Karpas-422 (cell line): ENCODE measurements at places on chromosomes 11 and 22.
A peak's percentile ranks its signal among the peaks of the same experiment; 100 is the strongest.

GRCh38 chr11:61505640-61506155, 2.9 kb upstream of the LRRC10B start:
- no peak for DNase-seq

DNA sequence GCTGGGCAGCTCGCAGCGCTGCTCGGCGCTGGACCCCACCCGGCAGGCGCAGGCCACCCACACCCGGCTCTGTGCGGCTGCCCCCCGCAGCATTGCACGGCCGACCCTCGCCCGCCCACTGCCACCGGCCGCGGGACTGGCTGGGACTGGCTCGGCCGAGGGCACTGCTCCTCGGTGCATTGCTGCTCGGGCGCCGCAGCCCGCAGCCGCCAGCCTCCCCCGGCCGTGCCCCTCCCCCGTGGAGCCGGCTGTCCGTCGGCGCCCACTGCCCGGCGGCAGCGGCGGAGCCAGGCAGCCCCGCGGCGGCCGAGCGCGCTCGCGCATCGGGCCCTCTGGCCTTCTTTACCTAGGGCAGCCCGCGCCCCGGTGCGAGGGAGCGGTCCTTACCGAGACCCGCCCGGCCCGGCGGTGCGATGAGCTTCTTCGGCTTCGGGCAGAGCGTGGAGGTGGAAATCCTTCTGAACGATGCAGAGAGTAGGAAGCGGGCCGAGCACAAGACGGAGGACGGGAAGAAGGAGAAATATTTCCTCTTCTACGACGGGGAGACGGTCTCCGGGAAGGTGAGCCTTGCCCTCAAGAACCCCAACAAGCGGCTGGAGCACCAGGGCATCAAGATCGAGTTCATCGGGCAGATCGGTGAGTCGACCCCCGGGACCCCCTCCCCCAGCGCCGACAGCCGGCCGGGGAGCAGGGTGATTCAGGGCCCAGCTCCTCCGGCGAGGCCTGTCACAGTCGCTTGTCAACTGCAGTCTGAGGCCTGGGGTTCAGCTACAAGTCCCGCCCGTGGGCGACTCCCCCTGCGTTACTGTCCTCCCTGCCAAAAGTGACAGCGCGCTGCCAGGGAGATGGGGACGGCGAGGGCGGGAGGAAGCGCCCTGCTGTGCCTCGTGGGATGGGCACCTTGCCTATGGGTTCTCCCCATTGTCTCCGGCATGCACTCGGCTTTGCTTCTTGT, 516 bp downstream of the VPS26B start:
- peak; percentile 51 for DNase-seq

- no peak for DNase-seq
These were observed 39.9 kb downstream of the CLPB start for GRCh38 chr11:72394416-72394815.

GRCh38 chr22:42433754-42434682, 1.8 kb upstream of the NFAM1 start:
- DNase-seq, result peak; percentile 86

DNA sequence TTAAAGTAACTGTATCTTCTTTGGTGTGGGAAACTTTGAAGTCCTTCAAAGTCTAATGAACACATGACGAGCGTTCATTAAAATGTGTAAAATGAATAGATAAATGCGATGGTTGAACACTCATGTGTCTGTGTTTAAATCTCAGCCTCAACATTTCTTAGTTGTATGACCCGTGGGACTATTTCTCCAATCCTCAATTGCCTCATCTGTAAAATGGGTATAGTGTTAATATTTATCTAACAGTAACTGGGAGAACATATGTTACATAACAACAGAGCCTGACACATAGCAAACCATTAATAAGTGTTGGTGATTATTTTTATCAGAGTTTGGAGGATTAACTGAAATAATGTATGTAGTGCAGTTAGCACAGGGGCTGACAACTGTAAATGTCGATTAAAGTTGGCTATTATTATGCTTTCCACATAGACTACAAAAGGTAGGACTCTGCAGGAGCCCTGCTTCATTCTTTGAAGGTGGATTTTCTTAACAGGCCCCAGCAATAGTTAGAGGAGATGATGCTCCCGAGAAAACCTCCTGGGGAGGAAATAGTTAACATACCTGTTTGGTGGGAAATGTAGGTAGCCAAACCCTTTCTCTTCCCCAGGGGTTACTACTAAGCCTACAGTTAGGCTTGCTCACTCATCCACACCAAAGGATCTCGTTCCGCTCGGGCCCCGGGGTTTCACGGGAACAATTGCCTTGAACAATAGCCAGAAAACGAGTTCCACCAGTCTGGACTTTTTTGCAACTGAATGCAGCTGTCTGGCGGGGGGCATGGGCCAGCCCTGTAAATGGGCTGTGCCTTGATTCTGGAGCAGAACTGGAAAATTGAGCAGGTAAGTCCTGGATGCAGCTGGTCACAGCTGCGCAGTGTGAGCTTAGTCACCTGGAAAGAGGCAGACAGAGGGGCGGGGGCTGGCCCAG, 133.4 kb downstream of the DBX1 start:
- DNase-seq, result no peak

DNA sequence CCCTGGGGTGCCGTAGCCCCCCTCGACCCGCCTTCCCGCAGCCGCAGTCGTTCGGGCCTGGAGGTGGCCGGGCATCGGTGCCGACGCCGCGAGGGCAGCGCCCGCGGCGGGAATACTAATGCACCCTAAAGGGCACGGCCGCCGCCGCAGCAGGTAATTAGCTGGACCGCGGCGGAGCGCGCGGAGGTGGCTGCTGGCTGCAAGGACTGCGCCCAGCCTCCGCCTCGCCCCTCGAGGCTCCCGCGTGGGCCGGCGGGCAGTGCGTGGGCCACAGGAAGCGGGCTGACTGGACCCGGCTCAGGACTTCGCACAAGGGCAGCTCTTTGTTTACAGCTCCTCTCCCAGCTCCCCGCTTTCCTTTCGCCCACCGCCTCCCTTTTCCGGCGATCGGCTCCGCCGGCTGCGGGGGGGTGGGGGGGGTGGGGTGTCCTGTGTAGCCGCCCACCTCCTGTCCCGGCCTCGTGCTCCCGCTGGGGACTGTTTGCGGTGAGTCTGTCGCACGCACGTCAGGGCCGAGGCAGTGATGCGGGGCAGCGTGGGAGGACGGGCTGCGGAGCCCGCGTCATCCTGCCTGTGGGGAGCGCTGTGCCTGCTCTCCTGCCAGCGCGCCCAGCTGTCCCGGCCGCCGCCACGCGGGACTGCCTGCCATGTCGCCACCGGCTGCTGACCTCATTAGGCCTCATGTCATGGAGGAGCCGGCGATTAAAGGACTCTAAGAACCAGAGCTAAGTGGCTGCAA, 53.2 kb downstream of the GRIK4 start:
- no peak for DNase-seq

DNA sequence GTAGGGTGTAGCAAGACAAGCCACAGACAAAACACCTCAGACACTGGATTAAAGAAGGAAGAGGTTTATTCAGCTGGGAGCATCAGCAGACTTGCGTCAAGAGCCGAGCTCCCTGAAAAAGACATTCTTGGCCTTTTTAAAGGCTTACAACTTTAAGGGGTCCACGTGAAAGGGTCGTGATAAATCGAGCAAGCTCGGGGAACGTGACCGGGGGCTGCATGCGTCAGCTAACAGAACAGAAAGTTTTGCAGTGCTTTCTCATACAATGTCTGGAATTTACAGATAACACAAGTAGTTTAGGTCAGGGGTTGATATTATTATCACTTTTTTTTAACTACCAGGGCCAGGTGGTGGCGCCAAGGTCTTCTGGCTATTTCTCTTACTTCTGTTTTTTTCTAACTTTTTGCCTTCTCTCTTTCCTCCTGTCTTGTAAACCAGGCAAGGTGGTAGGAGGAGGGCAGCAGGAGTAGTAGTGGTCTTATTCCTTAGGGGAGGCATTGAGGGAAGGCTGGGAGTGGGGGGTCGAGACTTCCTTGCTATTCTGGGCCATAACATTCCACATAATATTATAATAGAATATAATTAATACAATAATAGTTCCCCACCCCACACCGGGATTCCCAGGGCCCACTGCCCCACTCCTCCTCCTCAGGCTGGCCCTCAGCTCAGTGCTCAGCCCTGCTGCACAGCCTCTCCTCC, 587 bp upstream of the ALDH3B1 start:
- DNase-seq, result peak; percentile 77

GRCh38 chr22:37511395-37512104, 7.7 kb downstream of the CARD10 start:
- no peak for DNase-seq

DNA sequence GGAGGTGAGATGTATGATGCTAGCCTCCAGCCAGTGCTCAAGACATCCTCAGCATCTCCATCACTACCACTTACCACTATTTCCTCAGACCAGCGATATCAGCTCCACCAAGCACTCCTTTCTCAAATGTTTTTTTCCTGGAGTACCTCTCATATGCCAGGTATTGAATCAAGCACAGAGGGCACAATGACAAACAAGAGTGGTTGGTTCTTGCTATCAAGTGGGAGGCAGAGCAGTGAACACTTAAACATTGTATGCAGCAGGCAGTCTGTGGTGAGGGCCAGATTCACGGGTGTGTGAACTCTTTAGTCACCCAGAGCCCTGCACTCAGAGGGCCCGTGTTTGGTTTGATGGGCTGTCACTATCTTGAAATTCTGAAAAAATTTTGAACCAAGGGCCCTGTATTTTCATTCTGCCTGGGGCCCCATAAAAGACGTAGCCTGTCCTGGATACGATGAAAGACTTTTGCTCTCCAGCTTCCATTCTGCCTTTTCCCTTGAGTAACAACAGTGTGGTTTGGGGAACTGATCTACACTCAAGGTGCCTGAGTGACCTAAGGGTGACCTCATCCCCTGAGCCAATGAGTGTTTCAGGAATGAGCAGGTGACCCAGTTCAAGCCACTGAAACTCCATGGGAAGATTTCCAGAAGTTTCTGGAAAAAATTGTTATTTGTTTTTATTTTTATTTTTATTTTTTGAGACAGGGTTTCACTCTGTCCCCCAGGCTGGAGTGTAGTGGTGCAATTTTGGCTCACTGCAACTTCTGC, 348.4 kb upstream of the NARS2 start:
- DNase-seq, result no peak

- no peak for DNase-seq
These were observed 2.1 kb upstream of the LZTR1 start for GRCh38 chr22:20979940-20980453.

DNA sequence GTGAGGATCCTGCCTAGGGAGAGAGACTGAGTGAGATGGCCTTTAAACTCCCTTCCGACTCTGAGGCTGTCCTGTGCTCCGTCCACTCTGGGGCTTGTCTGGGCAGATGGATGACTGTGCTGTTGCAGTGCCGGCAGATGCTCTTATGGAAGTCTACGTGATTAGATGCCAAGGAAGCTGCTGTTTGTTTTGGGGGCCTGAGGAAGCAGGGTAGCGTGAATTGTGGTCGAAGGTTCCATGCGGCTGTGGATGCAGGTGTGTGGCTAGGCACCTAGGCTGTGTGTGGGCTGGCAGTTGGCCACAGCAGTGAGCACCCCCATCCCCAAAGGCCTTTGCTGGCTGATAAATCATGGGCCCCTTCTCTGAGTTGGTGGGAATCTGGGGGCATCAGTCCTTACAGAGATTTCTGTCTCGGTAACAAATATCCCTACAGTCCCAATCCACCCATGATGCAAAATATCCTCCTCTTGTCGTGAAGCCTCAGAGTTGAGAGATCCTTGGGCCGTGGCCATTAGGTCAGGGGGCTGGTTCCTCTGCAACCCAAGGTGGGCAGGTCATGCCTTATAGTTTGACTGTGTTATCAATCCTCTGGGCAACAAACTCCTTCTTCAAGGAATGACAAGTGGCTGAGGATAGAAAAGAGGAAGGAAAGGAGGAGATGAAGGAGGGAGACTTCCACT, 31.2 kb downstream of the AMPD3 start:
- DNase-seq, result no peak

DNA sequence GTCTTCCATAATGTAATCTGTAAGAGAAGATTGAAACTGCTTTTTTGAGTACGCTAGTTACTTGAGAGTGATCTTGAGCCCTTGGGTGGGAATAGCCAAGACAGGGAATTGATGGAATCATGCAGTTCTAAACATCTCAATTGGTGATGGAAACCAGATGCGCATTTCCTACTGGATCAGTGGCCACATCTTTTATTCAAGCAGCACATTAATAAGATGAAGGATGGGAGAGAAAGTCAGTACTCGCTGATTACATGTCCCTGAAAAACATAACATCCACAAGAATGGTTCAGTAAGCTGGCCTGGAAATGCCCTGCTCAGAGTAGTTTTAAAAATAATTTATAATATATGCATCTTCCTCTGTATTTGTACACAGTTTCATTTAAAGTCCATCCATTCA, 833.8 kb downstream of the JRKL start:
- DNase-seq, result no peak

GRCh38 chr11:106231591-106231990, 154.1 kb downstream of the AASDHPPT start:
- DNase-seq, result no peak

GRCh38 chr11:103582351-103582909, 454.0 kb upstream of the DDI1 start:
- no peak for DNase-seq

DNA sequence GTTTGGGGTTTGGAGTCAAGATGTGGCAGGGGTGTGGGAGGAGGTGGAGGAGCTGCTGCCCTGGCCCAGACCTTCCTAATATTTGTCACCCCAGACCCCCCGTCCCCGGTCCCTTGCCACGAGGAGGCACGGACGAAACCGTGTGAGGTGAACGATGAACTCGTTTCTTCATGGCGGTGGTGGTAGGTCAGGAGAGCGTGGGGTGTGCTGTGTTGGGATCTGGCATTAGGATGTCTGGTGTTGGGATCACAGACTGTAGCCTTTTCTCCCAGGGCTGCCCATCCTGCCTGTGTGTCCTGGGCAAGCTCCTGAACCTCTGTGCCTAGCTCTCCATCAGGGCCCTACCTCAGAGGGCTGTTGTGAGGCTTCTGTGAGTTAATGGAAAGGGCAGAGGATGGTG, 8.4 kb downstream of the MAPK8IP2 start:
- DNase-seq, result no peak

GRCh38 chr22:25651332-25652085, 87.0 kb downstream of the GRK3 start:
- DNase-seq, result no peak

DNA sequence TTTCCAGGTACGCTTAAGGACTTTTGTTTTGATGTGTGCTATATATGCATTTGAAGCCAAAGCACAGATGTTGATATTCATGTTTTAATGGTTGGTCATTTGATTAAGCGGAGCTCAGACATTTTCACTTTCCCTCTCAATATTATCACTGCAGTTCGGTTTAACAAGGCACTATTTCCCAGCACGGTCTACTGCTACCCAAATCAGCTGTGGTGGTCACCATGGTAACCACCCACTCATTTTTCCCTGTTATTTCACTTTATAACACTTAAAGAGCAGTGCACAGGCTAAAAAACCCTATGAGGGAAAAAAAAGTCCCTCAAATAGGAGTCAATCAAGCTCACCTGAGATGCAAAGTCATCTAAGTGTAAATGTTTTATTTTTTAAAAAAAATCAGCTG, 439.6 kb upstream of the CCDC90B start:
- DNase-seq, result peak; percentile 61

GRCh38 chr11:82003024-82003423, 730.6 kb downstream of the FAM181B start:
- no peak for DNase-seq

GRCh38 chr11:20192151-20192550, 31.9 kb upstream of the DBX1 start:
- DNase-seq, result no peak

DNA sequence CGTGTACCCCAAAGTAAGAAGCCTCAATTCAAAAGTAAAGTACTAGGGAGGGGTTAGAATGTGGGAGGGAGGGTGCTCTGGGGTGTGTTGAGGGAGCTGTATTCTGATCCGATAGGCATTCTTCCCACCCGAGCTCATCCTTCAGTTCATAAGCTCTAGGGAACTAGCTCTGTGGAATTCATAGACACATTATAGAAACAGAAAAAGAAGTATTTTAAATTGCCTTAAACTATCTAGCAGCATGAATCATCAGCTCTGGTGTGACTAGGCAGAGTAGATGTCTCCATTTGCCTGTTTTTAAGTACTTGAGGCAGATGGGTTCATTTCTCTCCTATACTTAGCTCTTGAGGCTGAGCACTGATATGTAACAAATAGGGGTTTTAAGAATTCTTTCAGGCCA, 7.3 kb upstream of the SGSM3 start:
- no peak for DNase-seq
